Immature natural killer cell (primary cell): ENCODE measurements at places on chromosomes 6 and 20. TPM values are rescaled to one million over a fixed set of nuclear protein-coding genes. Genes with fewer than 3 reads are reported as not detected.

DNA sequence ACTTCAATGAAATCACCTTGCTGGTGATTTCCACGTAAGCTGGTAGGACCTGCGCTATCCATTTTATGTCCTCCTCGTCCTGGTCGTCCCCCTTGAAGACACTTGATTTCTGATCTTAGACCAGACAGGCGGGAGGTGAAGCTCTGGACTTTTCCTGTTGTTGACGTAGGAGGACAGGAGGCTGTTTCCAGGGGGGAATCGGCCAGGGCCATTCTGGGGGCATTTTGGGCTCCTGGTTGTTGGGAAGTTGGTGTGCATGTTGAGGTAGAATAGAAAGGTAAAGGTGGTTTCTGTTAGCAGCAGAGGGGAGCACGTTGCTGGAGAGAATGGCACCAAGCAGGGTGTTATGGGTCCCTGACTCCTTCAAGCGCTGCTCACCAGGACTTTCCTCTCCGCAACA, 56.0 kb downstream of the GMPR start:
- no peaks in the 10 kb centered on the region for H3K4me1 ChIP-seq
- peaks cover 4% of the 10 kb centered on the region for H3K27me3 ChIP-seq
- DNase-seq: no peak
- H3K27ac ChIP-seq: no peak overlapping the region

GRCh38 chr6:130396722-130397121, 30.9 kb downstream of the TMEM200A start:
- H3K4me3 ChIP-seq: peak overlapping the region; percentile 74
- peaks cover 4% of the 10 kb centered on the region for H3K4me1 ChIP-seq
- H3K36me3 ChIP-seq: peaks cover 3% of the 10 kb centered on the region
- H3K27ac ChIP-seq: peak overlapping the region; percentile 20
- DNase-seq: peak; percentile 6
- H3K27me3 ChIP-seq: no peaks in the 10 kb centered on the region

DNA sequence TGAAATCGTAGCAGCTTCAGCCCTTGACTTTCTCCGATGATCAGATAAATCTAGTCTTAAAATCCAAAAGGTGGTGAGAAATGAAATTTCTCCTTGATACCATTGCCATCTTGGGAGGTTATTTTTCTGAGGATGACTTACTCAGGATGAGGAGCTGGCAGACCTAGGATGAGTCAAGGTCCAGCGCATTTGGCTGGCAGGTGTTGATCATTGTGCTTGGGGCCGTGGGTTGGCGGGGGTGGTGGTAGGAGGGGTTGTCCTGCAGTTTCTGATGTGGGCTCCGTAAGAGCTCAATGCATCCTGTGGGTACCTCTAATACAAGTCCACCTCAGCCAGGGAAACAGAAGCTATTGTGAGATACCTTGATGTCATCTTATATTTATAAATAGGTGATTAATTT, 148.3 kb upstream of the SCGN start:
- H3K4me3 ChIP-seq: no peak overlapping the region
- H3K36me3 ChIP-seq: no peaks in the 10 kb centered on the region
- no peak for DNase-seq
- H3K27ac ChIP-seq: no peak overlapping the region
- no peaks in the 10 kb centered on the region for H3K27me3 ChIP-seq
- no peaks in the 10 kb centered on the region for H3K4me1 ChIP-seq

DNA sequence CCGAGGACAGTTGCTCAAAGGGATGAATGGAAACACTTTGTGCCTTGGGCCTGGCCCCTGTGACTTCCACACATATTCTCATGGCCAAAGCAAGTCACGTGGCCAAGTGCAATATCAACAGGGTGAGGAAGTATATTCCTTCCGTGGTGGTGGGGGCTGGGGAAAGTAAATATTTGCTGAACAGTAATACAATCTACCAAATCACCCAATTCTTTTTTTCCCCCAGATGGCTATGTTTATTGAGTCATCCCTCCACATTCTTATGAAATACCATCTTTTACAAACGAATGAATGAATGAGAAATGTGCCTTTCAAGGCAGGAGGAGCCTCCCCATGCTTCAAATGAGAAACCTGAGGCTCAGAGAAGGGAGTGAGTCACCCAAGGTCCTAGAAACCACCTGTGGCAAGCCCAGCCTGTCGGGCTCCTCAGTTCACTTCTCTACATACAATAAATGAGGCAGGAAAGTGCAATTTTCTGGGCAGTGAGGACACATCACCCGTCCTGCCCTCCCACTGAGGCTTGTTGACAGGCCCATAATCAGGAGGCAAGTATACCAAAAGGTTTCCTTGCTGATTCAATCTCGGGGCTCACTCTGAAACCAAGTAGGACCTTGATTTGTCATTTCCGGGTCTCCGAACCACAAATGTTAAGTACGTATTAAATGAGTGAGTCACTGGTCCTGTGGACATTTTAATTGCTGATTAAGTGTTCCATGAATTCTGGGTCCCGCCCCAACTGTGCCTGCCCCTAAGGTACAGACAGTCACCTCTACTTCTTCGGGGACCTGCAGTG, 25.3 kb upstream of the TOP1 start:
- peak overlapping the region; percentile 83 for H3K4me3 ChIP-seq
- H3K27ac ChIP-seq: peak overlapping the region; percentile 87
- peak; percentile 67 for DNase-seq
- peaks cover 21% of the 10 kb centered on the region for H3K4me1 ChIP-seq
- no peaks in the 10 kb centered on the region for H3K36me3 ChIP-seq
- peaks cover 6% of the 10 kb centered on the region for H3K27me3 ChIP-seq

- peaks cover 28% of the 10 kb centered on the region for H3K36me3 ChIP-seq
- no peak for DNase-seq
- peaks cover 7% of the 10 kb centered on the region for H3K27me3 ChIP-seq
- peak overlapping the region; percentile 93 for H3K27ac ChIP-seq
- H3K4me3 ChIP-seq: peak overlapping the region; percentile 95
Measured at GRCh38 chr6:24911796-24912382, 23.9 kb downstream of the RIPOR2 start.

DNA sequence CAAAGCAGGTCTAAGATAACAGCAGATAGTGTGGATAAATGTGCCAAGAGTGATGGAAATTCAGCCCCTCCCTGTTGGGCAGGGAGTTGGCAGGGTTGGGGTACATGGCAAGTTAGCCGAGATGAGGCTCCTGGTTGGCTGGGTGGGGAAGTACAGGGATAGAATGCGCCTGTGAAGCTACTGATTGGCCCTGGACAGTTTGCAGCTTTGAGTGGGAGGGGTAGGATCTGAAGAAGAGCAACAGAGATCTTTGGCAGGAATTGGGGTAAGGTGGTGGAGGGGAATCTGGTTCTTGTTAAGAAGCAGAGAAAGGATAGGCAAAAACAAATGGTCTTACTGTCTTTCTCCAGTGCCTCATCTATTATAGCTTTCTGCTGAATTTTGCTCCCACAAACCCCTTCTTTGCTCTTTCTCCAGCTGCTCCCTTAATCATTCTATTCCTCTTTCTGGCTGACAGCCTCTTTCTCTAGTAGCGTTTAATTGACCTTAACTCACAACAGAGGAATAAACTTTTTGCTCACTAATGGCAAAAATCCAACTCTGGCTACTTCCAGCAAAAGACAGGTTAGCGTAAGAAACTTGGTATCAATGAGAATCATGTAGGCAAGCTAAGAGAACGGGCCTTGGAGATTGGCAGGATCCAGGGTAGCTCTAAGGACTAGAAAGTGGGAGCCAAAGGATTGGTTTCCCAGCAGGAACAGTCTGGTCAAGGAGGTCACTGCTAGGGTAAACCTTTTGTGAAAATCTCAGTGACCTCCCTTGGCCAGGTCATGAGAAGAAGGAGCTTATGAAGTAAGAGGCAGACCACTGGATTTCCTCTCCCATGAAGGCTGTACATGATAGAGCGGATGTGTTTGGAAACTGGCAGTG, 86.3 kb upstream of the CARMIL1 start:
- H3K36me3 ChIP-seq: no peaks in the 10 kb centered on the region
- no peaks in the 10 kb centered on the region for H3K4me1 ChIP-seq

TRIM40 gene
- polyA plus RNA-seq: not detected

HLA-DQB1 gene
- polyA plus RNA-seq: 105 TPM

BFSP1 gene
- polyA plus RNA-seq: 5.8 TPM

VSX1 gene
- not detected for polyA plus RNA-seq

TRIM10 gene
- polyA plus RNA-seq: not detected

SEMG1 gene
- polyA plus RNA-seq: not detected

ARMC2 gene
- polyA plus RNA-seq: 4.0 TPM
